ENCODE measurements at places on chromosomes 4 and X. TPM values are rescaled to one million over a fixed set of nuclear protein-coding genes. Genes with fewer than 3 reads are reported as not detected.

DNA sequence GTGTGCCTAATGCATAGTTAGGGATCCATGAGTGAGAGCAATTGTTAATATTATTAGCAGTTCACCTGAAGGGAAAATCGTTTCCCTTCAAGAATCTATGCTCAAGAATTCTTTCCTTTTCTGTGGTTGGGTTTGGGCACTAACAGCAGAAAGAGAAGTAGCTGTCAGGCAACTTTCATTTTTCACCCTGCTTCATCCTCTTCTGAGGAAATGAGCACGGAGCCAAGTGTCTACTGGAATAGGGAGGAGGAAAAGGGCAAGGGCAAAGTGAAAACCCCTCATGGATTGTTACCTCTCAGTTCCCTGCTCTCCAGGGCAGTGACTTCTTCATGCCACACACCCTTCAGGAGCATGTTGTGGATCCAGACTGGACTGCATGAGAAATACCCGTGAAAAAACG is 2.6 kb upstream of the HPGDS start:
- DNase-seq: no peak

GRCh38 chr4:122901247-122902010 is 21.0 kb downstream of the NUDT6 start:
- no peak for DNase-seq

GRCh38 chr4:151361966-151362365 is 36.6 kb upstream of the SH3D19 start:
- DNase-seq: no peak

- DNase-seq: no peak
Measured at GRCh38 chrX:46687619-46688018, 71.3 kb downstream of the SLC9A7 start.

GJB1 gene
- not detected for total RNA-seq

NEIL3 gene
- 7.3 TPM for total RNA-seq

ESX1 gene
- total RNA-seq: not detected

DHX15 gene
- total RNA-seq: 188 TPM

DNA sequence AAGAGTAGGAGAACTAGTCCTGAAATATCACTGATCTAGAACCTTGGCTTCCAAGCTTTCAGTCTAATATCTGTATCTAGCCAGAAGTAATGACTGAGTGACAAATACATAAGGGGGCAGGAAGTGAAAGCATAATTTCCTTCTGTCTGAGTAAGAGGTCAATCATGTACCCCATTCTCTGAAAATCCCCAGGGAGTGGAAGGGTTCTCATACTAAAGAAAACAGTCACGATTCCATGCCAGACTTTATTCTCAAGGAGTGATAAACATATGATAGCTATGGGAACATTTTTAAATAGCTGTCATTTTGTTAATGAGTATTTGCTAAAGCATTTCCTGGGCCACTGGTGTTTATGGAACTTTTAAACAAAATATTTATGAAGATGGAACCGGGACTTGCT is 308.5 kb downstream of the ARHGAP24 start:
- DNase-seq: no peak

DNA sequence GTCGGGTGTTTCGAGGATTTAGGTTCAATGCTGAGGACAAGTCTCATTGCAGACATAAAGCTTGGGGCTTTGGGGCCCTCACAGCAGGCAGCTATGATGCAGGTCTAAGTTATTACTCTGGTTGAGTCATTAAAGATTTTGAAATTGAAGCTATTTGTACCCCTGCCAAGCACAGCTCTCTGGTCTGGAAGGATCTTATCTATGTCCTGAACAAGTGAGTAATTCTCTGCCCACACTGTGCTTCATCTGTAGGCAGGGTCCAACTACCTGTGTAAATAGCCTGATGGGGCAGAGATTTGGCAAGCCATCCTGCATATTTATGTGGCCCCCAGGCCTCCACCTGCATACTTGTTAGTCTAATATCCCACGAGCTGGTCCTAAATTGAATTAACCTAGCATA is 41.4 kb upstream of the MAGEA4 start:
- DNase-seq: no peak

DNA sequence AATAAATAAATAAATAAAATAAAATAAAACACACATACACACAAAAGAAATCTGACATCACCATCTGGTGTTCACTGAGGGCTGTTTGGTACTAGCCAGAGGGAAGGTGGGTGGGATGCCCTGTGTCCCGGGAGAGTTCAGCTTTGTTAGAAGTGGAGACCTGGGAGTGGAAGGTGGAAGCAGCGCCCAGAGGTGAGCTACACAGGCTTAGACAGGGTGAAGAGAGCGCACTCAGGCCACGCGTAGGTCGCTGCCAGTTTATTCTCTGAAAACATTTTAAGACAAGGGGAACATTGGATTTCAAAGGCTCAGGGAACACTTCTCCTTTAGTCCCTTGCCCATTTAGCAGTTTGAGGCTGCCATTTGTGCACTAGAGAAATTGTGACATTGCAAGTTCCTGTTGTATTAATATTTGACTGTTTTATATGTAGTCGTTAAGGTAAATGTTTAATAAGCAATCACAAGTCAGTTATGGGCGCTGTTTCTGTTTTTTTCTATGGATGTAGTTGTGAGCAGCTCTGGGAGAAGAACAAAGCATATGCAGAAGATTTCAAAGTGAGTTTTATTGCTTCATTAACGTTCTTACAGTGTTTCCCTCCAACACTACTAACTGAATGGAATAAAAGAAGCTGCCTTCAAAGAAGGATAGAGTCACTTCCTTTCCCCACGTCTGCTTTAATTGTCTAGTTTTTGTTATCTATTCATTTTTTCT is 405.5 kb upstream of the NR3C2 start:
- DNase-seq: no peak
